Osteoblast (primary cell): ENCODE measurements at places on chromosomes 11 and 22. TPM values are rescaled to one million over a fixed set of nuclear protein-coding genes. Genes with fewer than 3 reads are reported as not detected.

LDHAL6A gene
- not detected in 2 replicates for total RNA-seq

DNA sequence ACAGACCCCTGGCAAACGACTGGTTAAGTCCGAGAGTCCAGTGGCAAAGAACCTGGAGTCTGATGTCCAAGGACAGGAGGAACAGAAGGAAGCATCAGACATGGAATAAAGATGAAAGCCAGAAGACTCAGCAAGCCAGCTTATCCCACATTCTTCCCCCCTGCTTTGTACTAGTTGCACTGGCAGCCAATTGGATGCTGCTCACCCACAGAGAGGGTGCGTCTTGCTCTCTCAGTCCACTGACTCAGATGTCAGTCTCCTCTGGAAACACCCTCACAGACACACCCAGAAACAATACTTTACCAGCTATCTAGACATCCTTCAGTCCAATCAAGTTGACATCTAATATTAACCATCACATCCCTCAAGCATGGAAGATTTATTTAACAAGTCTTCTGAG, 1265.8 kb upstream of the CNTN5 start:
- no peak for DNase-seq

- DNase-seq: peak; percentile 85
Observed at GRCh38 chr22:23846081-23846469, 7.3 kb upstream of the DERL3 start.

DNA sequence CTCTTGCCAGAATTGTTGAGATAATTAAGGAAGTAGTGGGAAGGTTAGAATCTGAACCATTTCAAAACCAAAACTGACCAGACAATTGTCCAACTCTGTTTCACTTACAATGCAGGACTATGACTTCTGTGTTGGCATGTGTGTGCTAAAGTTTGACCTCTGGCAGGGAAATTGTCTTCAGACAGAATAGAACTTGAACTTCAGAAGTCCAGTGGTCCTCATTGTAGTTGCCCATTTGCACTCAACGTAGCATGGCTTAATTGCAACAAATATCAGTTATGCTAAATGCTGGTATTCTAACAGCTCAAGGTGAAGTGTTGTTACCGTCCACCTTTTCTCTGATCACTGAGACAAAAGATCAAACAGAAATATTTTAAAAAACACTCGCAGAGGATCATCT, 47.2 kb downstream of the BLID start:
- no peak for DNase-seq

DNA sequence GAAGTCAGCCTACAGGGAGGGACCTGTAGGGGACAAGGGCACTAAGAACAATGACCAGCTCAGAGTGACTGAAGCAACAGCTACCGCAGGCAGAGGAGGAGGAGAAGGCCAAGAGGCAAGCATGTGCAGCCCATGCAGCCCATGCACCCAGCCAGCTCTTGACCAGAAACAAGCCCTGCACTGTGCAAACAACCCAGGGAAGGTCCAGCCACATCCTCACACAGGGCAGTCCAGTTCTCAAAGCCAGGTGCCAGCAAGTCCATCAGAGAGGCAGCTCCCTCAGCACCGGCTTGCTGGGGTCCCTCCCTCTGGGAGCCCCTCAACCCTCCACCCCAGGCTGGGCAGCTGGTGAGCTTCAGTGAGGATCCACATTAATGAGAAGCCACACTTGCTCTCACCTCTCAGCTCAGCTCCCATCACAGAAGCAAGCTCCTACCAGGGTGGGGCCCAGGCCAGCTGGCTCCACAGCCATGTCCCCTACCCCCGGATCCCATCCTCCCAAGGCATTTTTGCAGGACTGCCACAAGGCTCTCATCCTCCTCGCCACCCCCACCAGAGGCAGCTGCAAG, 7.1 kb downstream of the DGCR2 start:
- DNase-seq: peak; percentile 15
